Neural crest cell (in vitro differentiated cells): ENCODE measurements at places on chromosomes 1 and 21. TPM values are rescaled to one million over a fixed set of nuclear protein-coding genes. Genes with fewer than 3 reads are reported as not detected.

DNA sequence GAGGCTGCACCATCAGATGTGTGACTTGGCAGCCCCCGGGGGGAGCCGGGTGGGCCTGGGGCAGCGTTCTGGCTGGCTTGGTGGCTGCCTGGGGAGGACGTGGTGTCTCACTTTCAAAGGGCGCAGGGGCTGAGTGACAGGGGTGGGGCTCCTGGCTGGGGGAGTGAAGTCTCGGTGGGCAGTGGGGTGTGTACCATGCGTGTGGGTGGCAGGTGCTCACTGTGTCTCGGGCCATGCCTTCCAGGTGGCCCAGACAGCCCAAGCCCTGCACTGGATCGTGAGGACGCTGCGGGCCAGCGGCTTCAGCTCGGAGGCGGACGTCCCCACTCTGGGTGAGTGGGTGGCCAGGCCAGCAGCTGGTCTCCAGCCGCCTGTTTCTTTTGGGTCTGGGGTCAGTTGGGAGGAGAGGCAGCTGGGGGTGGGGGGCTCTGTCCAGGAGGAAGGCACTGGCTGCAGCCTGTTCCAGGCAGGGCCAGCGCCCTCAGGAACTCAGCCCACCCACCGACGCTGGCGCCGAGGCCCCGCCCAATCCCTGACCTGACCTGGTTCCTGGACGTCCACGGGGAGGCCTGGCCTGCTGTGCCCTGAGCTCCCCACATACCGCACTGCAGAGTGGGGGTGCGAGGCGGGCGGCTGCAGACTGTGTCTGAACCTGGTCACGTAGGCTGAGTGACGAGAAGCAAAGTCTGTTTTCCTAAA is 30.6 kb upstream of the LRRC3 start:
- H3K36me3 ChIP-seq = peaks cover 2% of the 10 kb centered on the region
- no peaks in the 10 kb centered on the region for H3K4me1 ChIP-seq
- H3K27me3 ChIP-seq = no peaks in the 10 kb centered on the region
- DNase-seq = no peak
- H3K4me3 ChIP-seq = no peak overlapping the region

GRCh38 chr1:33841494-33841893 is 22.4 kb upstream of the HMGB4 start:
- H3K27me3 ChIP-seq = peaks cover 8% of the 10 kb centered on the region
- DNase-seq = no peak
- H3K27ac ChIP-seq = no peak overlapping the region
- H3K4me3 ChIP-seq = no peak overlapping the region
- H3K4me1 ChIP-seq = peaks cover 4% of the 10 kb centered on the region

- no peak overlapping the region for H3K27ac ChIP-seq
- no peaks in the 10 kb centered on the region for H3K27me3 ChIP-seq
- no peaks in the 10 kb centered on the region for H3K36me3 ChIP-seq
- H3K4me3 ChIP-seq = no peak overlapping the region
- no peak for DNase-seq
Measured at GRCh38 chr1:201488830-201489589, 17.9 kb downstream of the CSRP1 start.

The DCST1 gene
- total RNA-seq = not detected in 2 replicates
